ENCODE measurements at places on chromosomes 5 and 9.

DNA sequence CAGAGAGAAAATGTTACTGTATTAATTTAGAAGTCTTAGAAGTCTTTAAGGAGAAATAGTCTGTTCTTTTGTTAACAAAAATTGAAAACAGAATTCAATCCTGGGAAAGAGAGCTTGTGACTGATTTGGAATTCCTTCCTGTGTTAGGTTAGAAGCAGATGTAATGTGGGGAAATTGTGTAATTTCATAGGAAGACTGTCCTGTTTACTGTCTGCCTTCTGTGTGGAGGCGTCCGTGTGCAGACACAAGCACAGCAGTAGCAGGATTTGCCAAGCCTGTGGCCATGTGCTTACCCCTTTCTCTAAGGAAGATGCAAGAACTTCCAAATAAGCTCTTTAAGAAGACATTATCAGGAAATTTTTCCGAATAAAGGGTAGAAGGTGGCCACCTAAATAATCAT, 36.7 kb upstream of the F2R start:
- DNase-seq, result no peak

DNA sequence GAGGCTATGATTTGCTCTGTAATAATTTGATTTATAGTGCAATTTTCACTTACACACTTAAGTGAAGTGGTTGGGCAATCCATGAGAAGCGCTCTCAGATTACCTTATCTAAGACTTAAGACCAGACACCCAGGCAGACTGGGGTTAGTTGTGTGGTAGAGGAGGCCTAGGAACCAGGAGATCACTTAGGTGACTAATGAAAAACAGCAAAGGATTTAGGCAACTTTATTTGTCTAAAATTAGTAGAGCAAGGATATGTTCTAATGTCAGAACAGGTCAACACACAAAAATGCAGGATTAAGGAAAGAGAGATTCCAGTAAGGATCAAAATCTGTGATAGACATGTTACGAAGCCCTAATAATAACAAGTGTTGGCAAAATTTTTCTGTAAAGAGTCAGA, 913.8 kb downstream of the TLE1 start:
- DNase-seq, result no peak

GRCh38 chr5:142366007-142366406, 41.2 kb upstream of the SPRY4 start:
- DNase-seq, result no peak

GRCh38 chr5:143957455-143957854, 145.5 kb downstream of the HMHB1 start:
- no peak for DNase-seq

DNA sequence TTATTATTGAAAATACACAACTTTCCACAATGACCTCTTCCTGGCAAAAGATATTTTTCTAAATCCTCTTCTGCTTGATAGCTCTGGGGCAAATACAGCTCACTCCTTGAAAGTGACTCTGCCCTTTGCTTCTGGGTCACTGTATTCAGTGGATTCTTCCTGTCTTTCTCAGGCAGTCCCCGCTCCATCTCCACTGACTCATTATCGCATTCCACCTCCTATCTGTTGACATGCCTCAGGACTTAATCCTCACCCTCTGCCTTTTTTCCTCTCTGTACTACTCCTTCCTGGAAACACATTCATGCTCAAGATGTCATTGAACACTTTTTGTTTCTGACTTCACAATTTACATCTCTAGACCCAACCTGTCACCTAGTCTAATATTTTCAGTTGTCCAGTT, 8.4 kb upstream of the RGS7BP start:
- no peak for DNase-seq

GRCh38 chr5:147831465-147831864, at the start of gene SPINK1:
SPINK1 (minus strand) TSS chr5:147831671; CDS start chr5:147831577, 94 bp downstream.
- no peak for DNase-seq

DNA sequence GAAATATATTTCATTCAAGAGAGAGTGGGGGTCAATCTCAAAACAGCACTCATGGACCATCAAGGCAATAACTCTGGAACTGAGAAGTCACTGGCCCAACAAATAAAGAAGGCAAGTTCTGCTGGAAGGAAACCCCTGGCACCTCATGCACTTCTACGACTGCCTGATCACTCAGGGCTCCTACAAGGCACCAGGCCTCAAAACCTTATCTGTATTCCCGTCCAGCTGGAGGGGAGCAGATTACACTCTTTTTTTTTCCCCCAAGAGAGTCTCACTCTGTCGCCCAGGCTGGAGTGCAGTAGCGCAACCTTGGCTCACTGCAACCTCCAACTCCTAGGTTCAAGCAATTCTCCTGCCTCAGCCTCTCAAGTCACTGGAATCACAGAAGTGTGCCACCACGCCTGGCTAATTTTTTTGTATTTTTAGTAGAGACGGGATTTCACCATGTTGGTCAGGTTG, 49.9 kb downstream of the P4HA2 start:
- no peak for DNase-seq

- no peak for DNase-seq
These were observed 23.3 kb downstream of the SLC25A48 start for GRCh38 chr5:135857630-135858311.

All from stimulated activated CD8-positive, alpha-beta memory T cell treated with anti-CD3 and anti-CD28 coated beads, Interleukin-15, amount 100 ng/mL, for 48 hours (primary cell).